ENCODE measurements at places on chromosomes 2 and 18.

DNA sequence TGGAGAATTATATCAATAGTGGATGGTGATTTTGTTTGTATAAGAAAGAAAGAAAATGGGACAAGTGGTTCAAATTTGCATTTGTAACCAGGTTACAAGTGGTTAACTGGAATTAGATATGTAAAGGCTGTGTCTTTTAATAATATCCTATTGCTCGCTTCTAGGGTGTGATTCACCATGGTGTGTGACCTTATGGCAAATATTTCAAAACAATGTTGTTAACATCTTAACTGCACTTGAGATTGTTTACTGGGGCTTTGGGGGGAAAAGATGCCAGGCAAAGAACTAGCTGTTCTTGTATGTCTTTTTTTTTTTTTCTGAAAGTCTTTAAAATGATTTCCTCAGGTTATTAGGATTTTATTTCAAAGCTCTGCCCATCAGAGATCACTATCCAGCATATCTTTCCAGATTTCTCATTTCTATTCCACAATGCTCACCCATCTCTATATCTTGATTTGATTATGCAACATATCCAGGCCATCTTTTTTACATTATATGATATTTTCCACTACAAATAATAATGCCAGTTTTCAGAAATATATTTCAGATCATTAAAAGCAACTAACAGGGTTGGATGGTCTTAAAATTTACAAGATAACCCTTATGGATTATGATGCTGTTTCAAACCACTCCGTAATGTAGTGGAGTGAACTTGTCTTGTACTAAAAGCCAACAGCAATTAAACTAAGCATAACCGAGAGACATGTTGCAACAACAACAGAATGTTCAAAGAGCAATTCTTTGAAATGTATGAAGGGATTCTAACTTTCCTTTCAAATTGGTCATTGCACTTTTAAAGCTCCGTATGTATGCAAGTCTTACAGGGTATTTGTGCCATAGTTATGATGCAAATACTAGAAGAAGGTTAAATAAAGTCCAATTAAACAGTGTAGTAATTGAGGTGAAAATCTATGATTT is 341.5 kb upstream of the ETAA1 start:
- DNase-seq, result no peak

- no peak for DNase-seq
These were observed 20.2 kb downstream of the INPP4A start for GRCh38 chr2:98464772-98465310.

GRCh38 chr2:15908371-15908770 is 32.0 kb upstream of the MYCN start:
- no peak for DNase-seq

GRCh38 chr2:240277073-240277806 is 136.8 kb upstream of the OTOS start:
- DNase-seq, result no peak

Measured in NCI-H1048 (cell line).